ENCODE measurements at places on chromosomes 4 and X.

GRCh38 chr4:105808750-105809041 is 86.6 kb upstream of the NPNT start:
- no peak for DNase-seq

DNA sequence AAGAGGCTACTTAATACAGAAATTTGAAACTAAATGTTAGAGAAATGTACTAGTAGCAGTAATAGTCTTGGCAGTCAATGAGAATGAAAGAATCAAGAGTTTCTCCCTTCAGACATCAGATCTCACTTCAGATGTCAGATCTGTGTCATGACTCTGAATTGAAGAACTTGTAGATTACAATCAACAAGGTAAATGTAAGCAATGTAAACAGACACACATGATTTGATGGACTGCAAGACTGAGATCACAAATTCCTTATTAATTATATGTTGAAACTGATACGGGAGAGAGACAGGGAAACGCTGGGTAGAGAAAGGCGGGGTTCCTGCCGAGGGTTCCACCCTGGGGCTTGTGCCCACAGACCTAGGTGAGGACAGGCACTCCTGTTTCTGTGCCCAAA is 65.5 kb upstream of the HHIP start:
- DNase-seq: no peak

DNA sequence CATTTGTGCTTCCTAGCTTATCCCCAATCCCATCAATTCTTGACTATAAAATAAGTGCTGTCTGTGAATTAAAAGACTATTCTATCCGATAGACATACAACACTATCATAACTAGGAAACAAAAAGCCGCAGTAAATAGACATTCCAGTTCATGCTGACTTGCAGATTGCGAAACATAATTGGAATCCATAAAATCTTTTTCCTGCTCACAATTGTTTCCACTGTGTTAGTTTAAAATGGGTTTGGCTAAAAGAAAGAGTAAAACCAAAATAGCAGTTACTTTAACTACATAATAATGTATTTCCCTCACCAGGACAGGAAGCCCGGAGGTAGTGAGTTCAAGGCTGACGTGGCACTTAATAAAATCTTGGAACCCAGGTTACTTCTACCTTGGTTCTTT is 17.2 kb downstream of the SMIM31 start:
- DNase-seq: no peak

DNA sequence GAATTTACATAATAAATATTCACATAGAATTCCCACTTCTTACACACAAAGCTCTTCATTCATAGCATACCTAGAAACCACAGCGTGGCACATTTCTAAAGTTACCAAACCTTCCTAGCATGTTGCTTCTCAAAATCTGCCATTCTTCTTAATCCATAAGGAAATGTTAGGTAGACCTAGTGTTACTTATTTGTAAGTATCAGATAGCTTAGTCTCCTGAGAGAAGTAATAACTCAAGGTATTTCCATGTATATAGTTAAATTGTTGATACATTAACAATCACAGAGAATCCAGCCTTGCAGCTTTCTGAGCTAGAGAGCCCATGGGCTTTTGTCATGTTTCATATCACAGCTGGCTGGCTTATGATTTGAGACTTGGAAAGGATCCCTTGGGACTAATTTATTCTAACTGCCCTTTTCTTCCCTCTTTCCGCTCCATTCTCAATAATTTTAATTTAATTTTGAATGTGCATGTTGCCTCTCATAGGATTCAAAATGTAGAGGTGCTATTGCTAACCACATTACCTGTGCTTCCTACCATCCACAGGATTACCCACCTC is 17.6 kb downstream of the SH3RF1 start:
- no peak for DNase-seq

DNA sequence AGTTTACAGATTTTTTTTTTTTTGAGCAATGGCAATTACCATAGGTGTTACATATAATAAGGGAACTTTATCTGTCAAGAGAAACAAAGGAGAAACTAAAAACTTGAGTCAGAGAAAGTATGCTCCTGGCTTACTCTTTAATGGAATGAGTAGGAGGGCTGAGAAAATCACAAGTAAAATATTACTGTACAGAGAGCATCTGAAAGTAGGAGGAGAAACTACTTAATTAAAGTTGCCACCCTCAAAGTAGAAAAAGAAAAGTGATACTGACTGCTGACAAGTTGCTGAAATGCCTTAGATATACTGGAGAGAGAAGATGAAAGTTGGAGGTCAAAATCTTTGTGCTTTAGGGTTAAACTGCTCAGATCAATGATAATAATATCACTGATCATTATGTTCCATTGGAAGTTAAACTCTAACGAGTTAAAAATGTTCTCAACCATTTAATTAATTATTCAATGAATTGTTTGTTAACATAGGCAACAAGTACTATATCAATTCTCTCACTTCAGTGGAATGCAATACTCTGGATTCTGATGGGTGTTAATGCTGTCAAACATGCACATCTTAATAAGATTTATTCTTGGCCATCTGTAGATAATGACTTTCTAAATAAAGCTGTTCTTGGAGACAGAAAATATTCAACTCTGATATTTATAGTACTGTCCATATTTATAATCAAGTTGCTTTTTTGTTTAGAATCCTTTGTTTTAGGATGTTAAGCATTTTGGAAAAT is 61.2 kb upstream of the CAMK2D start:
- no peak for DNase-seq

All from activated CD4-positive, CD25-positive, alpha-beta regulatory T cell treated with anti-CD3 and anti-CD28 coated beads, Interleukin-2, amount 50 U/mL, for 16 hours (primary cell).